ENCODE measurements at places on chromosomes 5 and 9. TPM values are rescaled to one million over a fixed set of nuclear protein-coding genes. Genes with fewer than 3 reads are reported as not detected.

DNA sequence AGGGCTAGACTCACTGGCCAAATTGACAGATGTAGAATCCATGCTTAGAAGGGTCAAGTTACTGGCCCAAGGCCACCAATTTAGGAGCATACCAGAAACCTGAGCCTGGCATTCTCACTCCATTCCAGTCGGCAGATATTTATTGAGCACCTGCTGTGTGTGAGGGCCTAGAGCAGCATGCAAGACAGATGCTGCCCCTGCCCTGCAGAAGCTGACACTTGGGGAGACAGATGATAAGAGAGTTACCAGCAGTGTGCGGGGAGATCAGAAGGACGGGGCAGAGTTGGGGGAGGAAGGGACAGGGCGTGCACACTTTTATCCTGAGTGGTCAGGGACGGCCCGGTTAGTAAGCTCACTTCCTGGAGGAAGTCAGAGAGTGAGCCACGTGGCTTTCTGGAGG is 111.5 kb upstream of the RAPGEF1 start:
- DNase-seq = no peak
- H3K4me1 ChIP-seq = no peaks in the 10 kb centered on the region
- no peaks in the 10 kb centered on the region for H3K27me3 ChIP-seq
- no peaks in the 10 kb centered on the region for H3K36me3 ChIP-seq
- no peak overlapping the region for H3K4me3 ChIP-seq

Gene FAM221B
- not detected for total RNA-seq

Gene WNT8A
- total RNA-seq = not detected

Gene CER1
- not detected for total RNA-seq

DNA sequence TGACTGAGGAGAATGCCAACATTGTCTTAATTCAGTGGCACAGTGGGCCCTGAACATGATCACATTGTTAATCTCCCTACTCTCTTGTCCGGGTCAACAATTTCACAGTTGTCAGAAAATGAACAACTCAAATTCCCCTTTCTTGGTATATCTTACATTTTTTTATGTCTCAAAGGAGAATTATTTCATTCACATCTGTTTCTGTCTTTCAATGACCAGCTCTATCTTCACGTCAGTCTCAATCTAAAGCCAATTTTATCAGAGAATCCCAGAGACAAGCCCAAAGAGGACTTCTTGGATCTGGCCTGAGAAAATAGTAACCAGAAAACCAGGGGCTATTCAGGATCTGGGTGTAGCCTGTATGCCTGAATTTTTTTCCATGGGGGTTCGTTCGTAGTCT is 477.5 kb downstream of the PDE4D start:
- no peak overlapping the region for H3K4me3 ChIP-seq
- H3K27me3 ChIP-seq = no peaks in the 10 kb centered on the region
- no peaks in the 10 kb centered on the region for H3K4me1 ChIP-seq
- no peaks in the 10 kb centered on the region for H3K36me3 ChIP-seq
- no peak overlapping the region for H3K27ac ChIP-seq
- DNase-seq = no peak

Gene AQP7
- not detected for total RNA-seq

DNA sequence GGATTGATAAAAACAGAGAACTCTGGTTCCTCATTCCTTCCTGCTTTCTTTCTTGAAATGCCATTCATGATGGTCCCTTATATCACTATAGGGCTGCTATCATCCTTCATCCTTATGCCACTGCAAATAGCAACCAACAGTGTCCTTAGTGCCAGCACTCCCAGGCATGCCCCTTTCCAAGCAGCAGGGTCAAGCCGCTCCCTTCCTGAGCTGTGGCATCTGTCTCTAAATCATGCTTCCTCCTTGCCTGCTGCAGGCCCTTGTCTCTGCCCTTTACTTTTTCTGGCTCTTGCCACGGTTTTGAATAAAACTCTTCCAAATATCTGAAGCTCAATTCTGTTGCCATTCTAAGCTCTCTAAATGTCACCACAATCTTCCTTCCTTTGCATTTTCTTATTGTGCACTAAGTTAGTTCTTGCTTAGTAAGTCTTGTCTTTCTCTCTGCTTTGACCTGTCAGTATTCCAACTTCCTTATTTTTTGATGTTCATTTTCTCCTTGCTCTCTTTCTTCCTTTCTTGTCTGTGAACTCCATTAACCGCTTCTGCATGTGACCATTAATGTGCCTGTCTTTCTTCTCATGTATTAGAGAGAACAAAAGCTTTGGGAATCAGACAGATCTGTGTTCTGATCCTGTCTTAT is 19.9 kb downstream of the TLR4 start:
- no peak overlapping the region for H3K27ac ChIP-seq
- no peaks in the 10 kb centered on the region for H3K27me3 ChIP-seq
- no peak overlapping the region for H3K4me3 ChIP-seq
- no peaks in the 10 kb centered on the region for H3K36me3 ChIP-seq

GRCh38 chr9:99419070-99419469 is 197.0 kb downstream of the SEC61B start:
- no peaks in the 10 kb centered on the region for H3K4me1 ChIP-seq
- H3K36me3 ChIP-seq = no peaks in the 10 kb centered on the region
- H3K27me3 ChIP-seq = no peaks in the 10 kb centered on the region
- no peak overlapping the region for H3K4me3 ChIP-seq
- no peak for DNase-seq

DNA sequence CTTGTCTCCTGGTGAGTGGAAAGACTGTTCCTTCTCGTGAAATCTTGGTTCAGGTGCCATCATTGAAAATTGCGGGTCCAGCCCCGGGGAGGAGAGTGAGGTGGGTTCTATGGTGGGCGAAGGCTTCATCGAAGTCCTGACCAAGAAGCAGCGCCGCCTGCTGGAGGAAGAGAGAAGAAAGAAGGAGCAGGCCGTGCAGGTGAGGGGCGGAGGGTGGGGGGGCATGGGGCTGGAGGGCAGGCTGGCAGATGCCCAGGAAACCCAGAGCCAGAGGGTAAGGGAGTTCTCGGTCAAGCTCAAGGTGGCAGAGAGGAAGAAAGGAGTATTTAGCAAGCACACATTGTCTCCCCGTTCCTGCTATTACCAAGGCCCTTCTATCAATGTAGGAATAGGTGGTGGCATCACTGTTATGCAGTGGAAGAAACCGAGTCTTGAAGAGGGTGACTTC is 24.3 kb upstream of the POMT1 start:
- no peaks in the 10 kb centered on the region for H3K4me1 ChIP-seq
- H3K27me3 ChIP-seq = no peaks in the 10 kb centered on the region
- H3K4me3 ChIP-seq = no peak overlapping the region
- H3K27ac ChIP-seq = no peak overlapping the region

GRCh38 chr9:92745881-92746280 is 18.8 kb downstream of the BICD2 start:
- H3K4me1 ChIP-seq = peaks cover 57% of the 10 kb centered on the region
- DNase-seq = no peak
- H3K27me3 ChIP-seq = no peaks in the 10 kb centered on the region
- H3K27ac ChIP-seq = no peak overlapping the region

DNA sequence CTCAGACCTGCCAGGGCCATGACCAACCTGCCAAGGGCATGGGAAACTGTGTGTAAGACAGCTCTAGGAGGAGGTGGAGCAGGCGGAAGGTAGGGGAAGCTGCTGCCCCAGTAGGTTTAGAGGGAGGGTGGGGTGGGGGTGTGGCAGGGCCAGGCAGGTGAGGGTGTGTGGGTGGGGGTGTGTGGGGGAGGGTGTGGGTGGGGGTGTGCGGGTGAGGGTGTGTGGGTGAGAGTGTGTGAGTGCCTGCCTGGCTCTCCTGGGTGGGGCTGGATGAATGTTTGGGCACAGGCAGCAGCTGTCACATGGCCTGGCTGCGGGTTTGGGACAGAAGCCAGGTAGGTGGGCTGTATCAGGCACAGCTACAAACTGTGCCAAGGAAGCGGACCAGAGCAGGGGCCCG is 8.8 kb upstream of the N4BP3 start:
- DNase-seq = no peak
- no peak overlapping the region for H3K4me3 ChIP-seq
- no peaks in the 10 kb centered on the region for H3K36me3 ChIP-seq
- no peak overlapping the region for H3K27ac ChIP-seq
- H3K4me1 ChIP-seq = peaks cover 7% of the 10 kb centered on the region

GRCh38 chr9:38214432-38214831 is 145.4 kb upstream of the SHB start:
- no peaks in the 10 kb centered on the region for H3K27me3 ChIP-seq
- H3K36me3 ChIP-seq = no peaks in the 10 kb centered on the region
- no peak overlapping the region for H3K4me3 ChIP-seq
- H3K27ac ChIP-seq = no peak overlapping the region
- H3K4me1 ChIP-seq = peaks cover 5% of the 10 kb centered on the region
- DNase-seq = no peak

- H3K27ac ChIP-seq = no peak overlapping the region
- H3K4me3 ChIP-seq = no peak overlapping the region
- H3K27me3 ChIP-seq = no peaks in the 10 kb centered on the region
- H3K36me3 ChIP-seq = no peaks in the 10 kb centered on the region
These were observed 76.9 kb downstream of the ANKH start for GRCh38 chr5:14794583-14795230.

DNA sequence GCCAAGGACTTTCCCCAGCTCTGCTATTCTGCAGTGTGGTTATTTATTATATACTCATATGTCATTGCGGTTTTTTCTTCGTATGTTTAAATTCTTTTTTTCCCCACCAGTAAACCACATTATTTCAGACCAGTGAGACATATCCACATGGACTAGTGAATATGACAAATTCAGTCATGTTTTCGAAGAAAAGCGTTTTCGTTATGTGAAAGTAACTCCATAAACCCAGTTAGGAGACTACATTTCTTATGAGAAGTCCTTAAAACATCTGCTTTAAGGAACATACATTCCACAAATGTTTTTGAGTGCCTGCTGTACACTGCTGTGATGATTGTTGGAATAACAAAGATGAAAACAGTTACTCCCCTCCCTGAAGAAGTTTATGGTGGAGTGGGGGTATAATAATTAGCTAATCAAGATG is 591.8 kb upstream of the CLINT1 start:
- DNase-seq = peak; percentile 33
- no peaks in the 10 kb centered on the region for H3K27me3 ChIP-seq
- no peaks in the 10 kb centered on the region for H3K36me3 ChIP-seq
- no peaks in the 10 kb centered on the region for H3K4me1 ChIP-seq
- no peak overlapping the region for H3K27ac ChIP-seq
- H3K4me3 ChIP-seq = no peak overlapping the region

GRCh38 chr5:133817456-133817855 is 151.0 kb downstream of the C5orf15 start:
- H3K36me3 ChIP-seq = no peaks in the 10 kb centered on the region
- no peak for DNase-seq
- H3K27ac ChIP-seq = no peak overlapping the region
- no peak overlapping the region for H3K4me3 ChIP-seq
- no peaks in the 10 kb centered on the region for H3K4me1 ChIP-seq
- H3K27me3 ChIP-seq = no peaks in the 10 kb centered on the region

GRCh38 chr5:154221371-154221896 is 30.9 kb downstream of the GALNT10 start:
- H3K27me3 ChIP-seq = no peaks in the 10 kb centered on the region
- H3K27ac ChIP-seq = no peak overlapping the region
- no peak for DNase-seq
- H3K36me3 ChIP-seq = no peaks in the 10 kb centered on the region
- H3K4me1 ChIP-seq = no peaks in the 10 kb centered on the region

Gene TSLP
- total RNA-seq = not detected

Gene APBA1
- total RNA-seq = not detected

- no peaks in the 10 kb centered on the region for H3K4me1 ChIP-seq
- H3K4me3 ChIP-seq = no peak overlapping the region
- no peaks in the 10 kb centered on the region for H3K36me3 ChIP-seq
- H3K27me3 ChIP-seq = no peaks in the 10 kb centered on the region
These were observed 98.1 kb downstream of the APBA1 start for GRCh38 chr9:69574057-69574456.

Gene TMC1
- not detected for total RNA-seq

GRCh38 chr9:70832492-70832891 is 288.9 kb downstream of the TRPM3 start:
- H3K27ac ChIP-seq = no peak overlapping the region
- DNase-seq = no peak
- H3K4me3 ChIP-seq = no peak overlapping the region
- H3K36me3 ChIP-seq = no peaks in the 10 kb centered on the region

DNA sequence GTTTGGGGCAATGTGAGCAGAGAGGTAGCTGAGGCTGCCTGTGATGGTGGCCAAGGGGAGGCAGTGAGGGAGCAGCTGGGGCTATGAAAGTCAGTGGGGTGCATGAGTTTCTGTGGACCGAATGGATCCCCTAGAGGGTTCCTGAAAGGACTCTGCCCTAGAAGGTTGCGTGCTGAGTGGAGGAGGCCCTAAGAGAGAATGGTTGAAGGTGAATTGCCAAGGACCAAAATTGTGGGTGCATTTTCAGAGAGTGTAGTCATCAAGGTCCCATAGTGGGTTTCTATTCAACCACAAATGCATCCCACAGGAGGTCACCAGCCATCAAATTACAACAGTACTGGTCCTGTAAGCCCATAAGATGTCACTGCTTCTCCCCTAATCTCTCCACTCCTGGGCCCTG is 298.3 kb downstream of the CDK5RAP2 start:
- H3K27me3 ChIP-seq = no peaks in the 10 kb centered on the region
- no peak overlapping the region for H3K4me3 ChIP-seq
- H3K36me3 ChIP-seq = no peaks in the 10 kb centered on the region
- no peak for DNase-seq
- no peaks in the 10 kb centered on the region for H3K4me1 ChIP-seq

GRCh38 chr5:172185096-172185461 is 2.9 kb downstream of the STK10 start:
- H3K27ac ChIP-seq = no peak overlapping the region
- no peak overlapping the region for H3K4me3 ChIP-seq
- no peak for DNase-seq
- no peaks in the 10 kb centered on the region for H3K27me3 ChIP-seq

- H3K4me3 ChIP-seq = no peak overlapping the region
- H3K27ac ChIP-seq = no peak overlapping the region
- no peak for DNase-seq
- no peaks in the 10 kb centered on the region for H3K27me3 ChIP-seq
- no peaks in the 10 kb centered on the region for H3K36me3 ChIP-seq
- no peaks in the 10 kb centered on the region for H3K4me1 ChIP-seq
These were observed 106.4 kb upstream of the IRX2 start for GRCh38 chr5:2857837-2858236.

Gene GFPT2
- not detected for total RNA-seq

Gene LCN1
- not detected for total RNA-seq

- no peaks in the 10 kb centered on the region for H3K36me3 ChIP-seq
- DNase-seq = no peak
- H3K27me3 ChIP-seq = no peaks in the 10 kb centered on the region
- H3K4me1 ChIP-seq = peaks cover 4% of the 10 kb centered on the region
- no peak overlapping the region for H3K27ac ChIP-seq
- H3K4me3 ChIP-seq = peak overlapping the region; percentile 6
These were observed 365.0 kb upstream of the CDH9 start for GRCh38 chr5:27403243-27403882.

GRCh38 chr5:139863855-139864558 is 68.4 kb downstream of the PSD2 start:
- H3K36me3 ChIP-seq = no peaks in the 10 kb centered on the region
- peak; percentile 78 for DNase-seq
- H3K4me1 ChIP-seq = peaks cover 14% of the 10 kb centered on the region
- H3K27ac ChIP-seq = no peak overlapping the region
- no peak overlapping the region for H3K4me3 ChIP-seq
- H3K27me3 ChIP-seq = no peaks in the 10 kb centered on the region

Gene ANKRD33B
- 0.48 TPM for total RNA-seq

- no peaks in the 10 kb centered on the region for H3K27me3 ChIP-seq
- no peaks in the 10 kb centered on the region for H3K4me1 ChIP-seq
- no peaks in the 10 kb centered on the region for H3K36me3 ChIP-seq
These were observed 2.8 kb upstream of the WWC1 start for GRCh38 chr5:168288349-168289245.

Measured in Karpas-422 (cell line).